ENCODE measurements at places on chromosomes 12 and 14.

GRCh38 chr12:92595663-92596062 is 107.1 kb upstream of the PLEKHG7 start:
- DNase-seq: no peak

DNA sequence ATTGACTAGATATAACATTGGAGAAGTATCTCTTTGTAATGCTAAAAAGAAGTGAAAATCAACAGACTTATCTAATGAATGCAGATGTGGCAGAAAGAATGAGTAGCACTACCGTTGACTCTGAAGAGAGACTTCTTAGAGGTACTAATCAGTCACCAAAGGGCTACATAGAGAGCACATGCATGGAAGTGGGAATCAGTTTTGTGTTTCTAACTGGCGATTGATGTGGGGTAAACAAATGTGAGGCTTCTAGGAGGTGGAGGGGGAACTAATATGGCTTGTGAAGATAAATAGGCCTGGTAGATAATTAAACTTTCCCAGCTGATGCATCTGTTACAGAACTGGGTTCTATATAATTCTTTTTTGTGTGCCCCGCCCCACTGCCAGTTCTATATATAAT is 10.5 kb downstream of the COCH start:
- DNase-seq: no peak

GRCh38 chr12:4046495-4046840 is 173.3 kb upstream of the PARP11 start:
- DNase-seq: no peak

- DNase-seq: peak; percentile 45
Measured at GRCh38 chr14:95258754-95259593, 60.7 kb downstream of the CLMN start.

DNA sequence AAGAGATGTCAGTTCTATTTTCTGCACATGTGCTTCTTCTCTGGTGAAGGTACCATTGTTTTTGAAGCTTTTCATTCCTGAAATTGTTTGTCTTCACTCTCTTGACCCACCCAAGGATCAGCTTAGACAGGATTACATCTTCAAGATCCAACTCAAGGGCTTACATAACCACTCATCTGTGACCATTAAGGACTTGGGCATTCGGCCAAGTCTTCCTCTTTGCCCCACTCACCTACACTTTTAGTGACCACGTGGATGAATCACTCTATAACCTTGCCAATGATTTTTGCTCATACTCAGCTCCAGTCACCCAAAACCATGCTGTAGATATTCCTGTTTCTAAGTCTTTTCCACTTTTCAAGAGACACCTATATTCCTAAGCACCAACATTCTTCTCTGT is 36.5 kb upstream of the SSTR1 start:
- no peak for DNase-seq

Measured in cardiac fibroblast (primary cell).